Stimulated activated CD4-positive, alpha-beta T cell treated with anti-CD3 and anti-CD28 coated beads, Interleukin-2, amount 100 ng/mL, for 24 hours (primary cell): ENCODE measurements at places on chromosomes 1 and 21.
A peak's percentile ranks its signal among the peaks of the same experiment; 100 is the strongest.

DNA sequence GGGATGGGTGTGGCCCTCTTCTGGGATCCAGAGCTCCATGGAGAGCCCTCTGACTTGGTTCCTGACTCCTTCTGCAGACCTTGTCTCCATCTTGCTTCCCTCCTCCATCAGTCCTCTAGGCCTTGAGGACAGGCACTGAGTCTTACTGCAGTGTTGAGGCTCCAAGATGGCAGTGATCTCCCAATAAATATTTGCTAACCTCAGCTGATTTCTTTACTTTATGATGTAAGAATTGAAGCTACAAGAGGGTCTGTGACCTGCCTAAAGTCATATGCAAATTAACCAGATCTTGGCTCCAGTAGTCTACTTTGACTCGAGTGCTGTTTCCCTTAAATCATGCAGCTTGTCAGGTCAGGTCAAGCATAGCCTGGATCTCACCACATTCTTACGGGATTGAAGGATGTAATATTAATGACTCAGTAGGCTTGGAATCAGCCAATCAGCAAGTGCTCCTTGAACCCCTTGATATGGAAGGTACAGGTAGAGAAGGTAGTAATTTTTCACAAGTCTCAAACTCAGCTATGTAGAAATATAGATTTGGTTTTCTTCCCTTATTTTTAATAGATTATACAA is 93.0 kb downstream of the CLIC6 start:
- no peak for DNase-seq

DNA sequence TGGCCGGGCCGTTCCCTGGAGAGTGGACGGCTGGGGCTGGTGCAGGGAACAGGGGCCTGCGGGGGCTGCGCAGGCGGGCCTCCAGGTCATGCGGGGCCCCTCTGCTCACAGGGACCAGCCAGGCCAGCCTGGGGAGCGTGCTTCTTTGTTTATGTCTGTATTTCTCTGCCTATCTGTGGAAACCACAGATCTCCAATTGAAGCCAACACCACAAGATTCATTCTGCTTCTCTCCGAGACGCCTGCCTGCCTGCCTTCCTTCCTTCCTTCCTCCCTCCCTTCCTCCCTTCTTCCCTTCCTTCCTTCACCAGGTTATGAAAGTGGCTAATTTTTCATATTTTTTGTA is 39.9 kb upstream of the HMGN1 start:
- DNase-seq, result no peak

DNA sequence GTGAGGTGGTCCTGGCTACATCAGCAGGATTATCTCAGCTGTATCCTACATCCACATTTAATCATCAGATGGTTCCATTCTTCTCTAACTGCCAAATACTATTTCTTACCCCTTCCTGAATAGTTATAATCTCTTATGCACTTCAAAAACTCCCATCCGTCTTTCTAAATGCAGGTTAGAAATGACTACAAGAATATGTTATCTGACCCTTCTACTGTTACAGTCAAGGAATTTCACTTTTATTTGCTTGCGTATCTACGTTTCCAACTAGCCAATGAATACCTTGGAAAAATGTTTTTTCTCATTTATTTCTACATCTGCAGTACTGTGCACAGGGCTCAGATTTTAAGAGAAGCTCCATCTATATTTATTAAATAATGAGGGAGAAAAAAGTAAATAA is 709.9 kb downstream of the KCNT2 start:
- no peak for DNase-seq

DNA sequence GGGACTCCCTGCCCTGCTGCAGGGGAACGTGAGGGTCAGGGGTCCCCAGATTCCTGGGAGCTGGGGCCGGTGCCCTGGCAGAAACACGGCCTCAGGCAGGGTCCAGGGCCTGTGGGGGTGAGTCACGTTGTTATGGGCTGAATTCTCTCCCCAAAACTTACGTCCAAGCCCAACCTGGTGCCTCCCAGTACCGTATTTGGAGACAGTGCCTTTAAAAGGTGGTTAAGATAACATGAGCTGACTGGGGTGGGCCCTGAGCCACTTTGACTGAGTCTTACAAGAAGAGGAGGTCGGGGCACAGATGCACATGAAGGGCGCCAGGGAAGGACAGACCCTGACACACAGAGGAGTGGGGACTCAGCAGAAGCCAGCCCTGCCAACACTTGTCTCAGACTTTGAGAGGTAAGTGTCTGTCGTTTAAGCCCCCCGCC is 99.9 kb downstream of the WDR4 start:
- DNase-seq, result no peak

- DNase-seq, result no peak
These were observed 21.8 kb upstream of the C2CD2 start for GRCh38 chr21:41975391-41976272.

- no peak for DNase-seq
These were observed 16.9 kb downstream of the MACO1 start for GRCh38 chr1:25447547-25447946.

- DNase-seq, result no peak
These were observed 89.5 kb downstream of the VWA5B1 start for GRCh38 chr1:20380175-20380574.

DNA sequence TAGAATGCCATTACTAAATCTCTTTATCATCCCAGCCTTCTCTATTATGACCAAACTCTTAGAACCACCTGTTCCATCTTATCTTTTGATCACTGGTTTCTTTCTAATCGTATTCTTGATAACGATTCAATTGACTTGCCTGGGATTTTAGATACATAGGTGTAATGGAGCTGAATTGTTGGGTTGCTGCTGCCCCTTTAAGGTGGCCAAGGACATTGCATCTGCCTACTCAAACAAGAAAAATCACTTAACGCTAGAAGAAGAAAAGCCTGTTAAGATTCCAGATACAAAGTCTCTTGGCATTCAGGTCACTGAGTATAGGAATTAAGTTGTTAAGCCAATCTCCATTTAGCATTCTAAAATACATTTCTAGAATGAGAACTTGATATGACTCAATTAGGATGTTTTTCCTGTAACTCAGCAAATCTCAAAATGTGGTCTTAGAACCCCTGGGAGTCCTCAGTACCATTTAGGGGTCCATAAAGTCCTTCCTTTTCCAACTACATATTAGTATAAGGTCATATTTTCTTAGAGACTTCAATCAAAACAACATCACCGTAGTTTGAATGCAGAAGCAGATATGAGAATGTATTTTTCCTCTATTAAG is 12.4 kb downstream of the NEXN start:
- DNase-seq, result no peak

- peak; percentile 44 for DNase-seq
These were observed 5.1 kb upstream of the SSR2 start for GRCh38 chr1:156025876-156026275.

- DNase-seq, result no peak
These were observed 7.8 kb upstream of the TM2D1 start for GRCh38 chr1:61732726-61733125.

DNA sequence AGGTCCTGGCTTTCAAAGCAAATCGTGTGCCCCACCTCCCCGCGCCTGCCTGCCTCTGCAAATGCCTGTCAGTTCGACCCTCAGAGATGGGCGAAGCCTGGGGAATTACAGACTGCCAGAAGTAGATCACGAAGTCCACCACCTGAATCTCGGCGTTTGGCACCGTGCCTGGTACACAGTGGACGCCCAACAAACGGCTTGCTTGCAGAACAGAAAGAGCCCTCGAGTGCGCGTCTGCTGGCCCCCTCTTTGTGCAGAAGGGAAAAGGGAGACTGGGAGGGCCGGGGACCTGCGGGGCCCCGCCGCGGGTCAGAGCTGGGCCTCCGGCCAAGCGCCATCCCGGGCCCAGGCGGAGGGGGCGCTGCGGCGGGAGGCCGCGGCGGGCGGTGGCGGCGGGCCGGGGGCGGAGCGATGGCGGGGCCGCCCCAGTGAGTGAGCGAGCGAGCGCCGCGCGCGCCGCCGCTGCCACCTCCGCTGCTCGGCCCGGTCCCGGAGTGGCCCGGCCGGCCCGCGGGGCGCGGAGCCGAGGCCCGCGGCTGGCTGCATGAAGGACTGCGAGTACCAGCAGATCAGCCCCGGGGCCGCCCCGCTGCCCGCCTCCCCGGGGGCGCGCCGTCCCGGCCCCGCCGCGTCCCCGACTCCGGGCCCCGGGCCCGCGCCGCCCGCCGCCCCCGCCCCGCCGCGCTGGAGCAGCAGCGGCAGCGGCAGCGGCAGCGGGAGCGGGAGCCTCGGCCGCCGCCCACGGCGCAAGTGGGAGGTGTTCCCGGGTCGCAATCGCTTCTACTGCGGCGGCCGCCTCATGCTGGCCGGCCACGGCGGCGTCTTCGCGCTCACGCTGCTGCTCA is at the start of gene ZDHHC18:
Gene ZDHHC18 (plus strand): TSS at position 428 of the 845 bp plus-strand sequence. CDS start 117 bp downstream, at position 545.
- peak; percentile 75 for DNase-seq

- no peak for DNase-seq
These were observed 199.2 kb upstream of the ST6GALNAC5 start for GRCh38 chr1:76668046-76668445.

DNA sequence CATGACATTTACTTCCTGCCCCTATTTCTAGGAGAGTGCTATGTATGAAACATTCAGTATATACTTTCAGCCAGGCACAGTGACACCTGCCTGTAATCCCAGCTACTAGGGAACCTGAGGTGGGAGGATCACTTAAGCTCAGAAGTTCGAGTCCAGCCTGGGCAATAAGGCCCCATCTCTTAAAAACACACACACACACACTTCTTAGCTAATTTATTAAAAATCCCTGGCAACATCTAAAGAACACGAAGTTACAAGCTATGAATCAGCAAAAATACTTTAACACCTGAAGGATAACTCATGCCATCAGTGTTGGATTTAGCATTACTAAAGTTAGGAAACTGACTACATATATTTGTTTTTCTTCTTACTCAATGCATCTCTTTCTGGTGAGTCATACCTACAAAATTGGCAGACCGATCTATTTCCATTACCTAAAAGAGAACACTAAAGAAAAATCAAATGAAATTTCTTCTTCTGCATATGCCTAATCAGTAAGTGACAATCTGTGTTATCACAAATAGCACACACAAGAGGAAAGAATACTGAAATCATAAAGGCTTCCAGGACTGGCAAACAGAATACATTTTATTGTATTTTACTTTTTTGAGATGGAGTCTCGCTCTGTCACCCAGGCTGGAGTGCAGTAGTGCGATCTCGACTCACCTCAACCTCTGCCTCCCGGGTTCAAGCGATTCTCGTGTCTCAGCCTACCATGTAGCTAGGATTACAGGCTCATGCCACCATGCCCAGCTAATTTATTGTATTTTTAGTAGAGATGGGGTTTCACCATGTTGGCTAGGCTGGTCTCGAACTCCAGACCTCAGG is 41.4 kb downstream of the RNF115 start:
- DNase-seq, result no peak

GRCh38 chr21:42456457-42456856 is 39.6 kb downstream of the RSPH1 start:
- peak; percentile 49 for DNase-seq

DNA sequence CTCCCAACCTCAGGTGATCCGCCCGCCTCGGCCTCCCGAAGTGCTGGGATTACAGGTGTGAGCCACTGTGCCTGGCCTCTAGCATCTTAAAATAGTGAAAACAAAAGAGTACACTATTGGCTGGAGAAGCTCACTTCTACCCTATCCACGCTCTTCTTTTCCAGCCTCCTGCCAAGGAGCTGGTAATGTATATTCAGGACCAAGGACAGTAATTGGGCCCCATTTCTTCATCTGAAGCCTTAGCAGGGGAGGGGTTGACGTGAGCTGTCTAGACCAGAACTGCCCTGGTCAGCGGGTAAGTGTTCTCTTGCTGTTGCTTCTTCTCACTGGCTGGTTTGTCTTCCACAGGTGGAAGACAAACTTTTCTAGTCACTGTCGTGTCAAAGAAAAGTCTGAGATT is 70.2 kb downstream of the DNM3 start:
- DNase-seq, result no peak

- DNase-seq, result peak; percentile 48
These were observed at the start of gene PTGFRN for GRCh38 chr1:116909512-116910378. PTGFRN (plus strand) TSS chr1:116909916; CDS start chr1:116910204, 288 bp downstream.

DNA sequence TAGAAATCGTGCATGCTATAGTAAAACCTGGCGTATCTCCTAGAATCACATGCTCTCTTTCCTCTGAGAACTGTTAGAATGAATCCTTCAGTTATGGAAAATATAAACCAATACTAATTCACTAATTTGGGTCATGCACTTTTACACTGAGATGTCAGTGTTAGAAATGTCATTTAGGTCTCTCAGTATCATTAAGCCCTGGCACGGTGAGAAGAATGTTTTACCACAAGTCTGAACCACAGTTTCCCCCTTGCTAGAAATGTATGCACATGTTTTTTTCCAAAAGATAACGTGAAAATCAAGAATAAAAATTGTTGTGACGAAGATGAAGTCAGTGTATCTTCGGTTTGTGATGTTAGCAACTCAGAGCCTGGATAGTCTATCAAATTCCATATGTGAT is 1062.7 kb upstream of the NCAM2 start:
- DNase-seq, result no peak

DNA sequence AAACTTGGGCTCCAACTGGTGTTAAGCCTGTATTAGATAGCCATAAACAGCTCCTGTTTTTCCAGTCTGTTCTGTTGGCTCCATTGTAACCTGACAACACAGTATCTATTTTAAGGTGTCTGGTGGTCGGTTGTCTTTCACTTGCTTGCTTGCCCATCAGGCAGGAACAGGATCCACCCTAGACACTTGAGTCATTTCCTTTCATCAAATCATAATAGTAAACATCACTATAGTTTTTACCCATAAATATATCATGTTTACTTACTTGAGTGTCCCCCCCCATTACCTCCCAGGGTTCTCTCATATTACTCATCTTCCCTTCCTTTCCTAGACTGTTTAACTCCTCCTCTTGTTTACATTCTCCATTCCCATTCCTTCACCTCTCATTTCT is 2.9 kb downstream of the DDI2 start:
- no peak for DNase-seq

DNA sequence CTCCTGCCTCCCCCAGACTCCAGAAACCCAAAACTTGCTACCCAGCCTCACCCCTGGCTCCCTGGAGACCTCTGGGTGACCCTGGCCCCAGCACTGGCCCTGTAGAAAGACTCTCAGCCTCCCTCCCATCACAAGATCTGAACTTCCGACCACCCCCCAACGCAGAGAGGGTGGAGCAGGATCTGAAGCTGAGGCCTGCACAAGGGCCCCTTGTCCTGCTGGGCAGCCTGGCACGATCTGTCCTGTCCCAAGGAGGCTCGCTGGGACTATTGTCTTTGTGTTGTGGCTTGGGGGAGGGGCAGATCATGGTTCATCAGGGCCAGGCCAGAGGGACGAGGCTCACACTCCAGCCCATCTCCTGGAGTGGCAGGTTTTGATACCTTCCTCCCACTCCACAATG is 20.0 kb downstream of the PHLDA3 start:
- no peak for DNase-seq

DNA sequence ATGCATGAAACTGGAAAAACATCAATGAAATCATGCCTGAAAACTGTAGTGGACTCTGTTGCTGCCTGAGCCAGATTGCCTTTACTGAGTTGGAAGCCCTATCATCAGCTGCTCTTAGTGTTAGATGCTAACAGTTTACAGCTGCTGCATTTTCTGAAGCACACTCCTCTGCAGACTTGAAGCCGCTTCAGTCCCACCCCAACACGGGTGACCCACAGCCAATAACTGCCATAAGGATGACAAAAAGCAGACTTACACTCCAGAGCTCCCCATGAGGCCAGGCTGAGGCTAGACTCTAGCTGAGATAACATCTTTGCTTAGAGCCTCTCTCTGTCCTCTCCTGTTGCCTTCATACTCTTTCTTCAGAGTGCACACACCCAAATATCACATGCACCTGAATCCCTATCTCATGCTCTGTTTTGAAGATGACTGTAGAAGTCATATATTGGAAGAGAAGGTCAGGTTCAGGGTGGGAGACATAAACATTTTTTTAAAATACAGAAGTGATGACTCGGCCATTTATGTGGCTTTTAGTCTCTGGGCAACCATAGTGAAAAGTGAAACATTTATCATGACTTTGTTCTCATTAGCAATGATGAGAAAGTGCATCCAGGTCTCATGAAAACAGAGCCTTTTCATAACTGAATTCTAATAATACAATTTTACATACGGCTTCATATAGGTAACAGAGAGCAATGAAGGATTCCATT is 161.0 kb downstream of the KCNK2 start:
- DNase-seq, result no peak
